ENCODE measurements at places on chromosomes 5 and 9. TPM values are rescaled to one million over a fixed set of nuclear protein-coding genes. Genes with fewer than 3 reads are reported as not detected.
A peak's percentile ranks its signal among the peaks of the same experiment; 100 is the strongest.

GRCh38 chr9:18235181-18235908 is 238.6 kb upstream of the ADAMTSL1 start:
- DNase-seq, result no peak

Gene ANKRD34B
- total RNA-seq, result 1.2 TPM

Gene ARSB
- total RNA-seq, result 16.7 TPM

Gene ASS1
- 9.4 TPM for total RNA-seq

Gene PTPDC1
- total RNA-seq, result 5.4 TPM

DNA sequence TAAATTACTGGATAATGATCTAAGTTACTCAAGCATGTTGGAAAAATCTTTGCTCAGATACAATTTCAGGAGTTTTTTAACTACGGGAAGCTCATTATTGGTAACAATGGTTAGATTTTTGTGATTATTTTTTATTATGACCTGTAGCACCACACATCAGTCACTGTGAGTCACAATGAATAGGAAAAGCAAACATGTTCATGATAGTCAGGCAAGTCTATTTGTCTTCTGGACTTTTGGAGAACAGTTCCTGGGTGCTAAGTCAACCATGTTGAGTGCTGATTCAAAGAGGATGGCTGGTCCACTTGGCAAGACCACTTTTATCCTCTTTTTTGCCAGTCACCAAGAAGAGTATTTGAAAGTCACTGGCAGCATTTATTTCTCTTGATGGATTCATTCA is 403.2 kb downstream of the KIF4B start:
- DNase-seq, result no peak

DNA sequence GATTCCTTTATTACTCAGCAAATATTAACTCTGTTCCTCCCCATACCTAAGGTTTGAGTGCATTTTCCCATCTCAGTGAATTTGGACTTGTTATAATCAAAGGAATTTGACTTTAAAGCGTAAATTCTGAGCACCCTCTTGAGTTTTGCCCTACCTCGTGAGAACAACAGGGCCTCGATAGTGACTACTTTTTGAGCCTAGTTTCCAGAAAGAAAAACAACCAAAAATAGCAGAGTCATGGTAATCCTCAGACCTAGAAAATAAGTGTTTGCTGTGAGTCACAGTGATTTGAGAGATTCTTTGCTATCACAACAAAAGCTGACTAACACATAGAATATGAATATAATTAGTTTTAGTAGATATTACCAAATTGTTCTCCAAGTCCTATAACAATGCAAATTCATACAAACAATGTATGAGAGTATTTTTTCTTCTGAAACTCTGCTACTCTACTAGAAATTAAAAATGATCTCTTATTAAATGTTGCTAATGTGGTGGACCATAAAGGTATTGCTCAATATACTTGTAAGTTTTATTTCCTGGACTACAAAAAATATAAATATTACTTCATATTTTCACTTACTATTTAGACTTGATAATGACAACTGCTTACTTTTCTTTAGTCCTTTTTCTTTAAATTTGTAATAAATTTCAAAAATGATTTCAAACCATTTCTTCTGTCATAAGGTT is 759.7 kb downstream of the BRINP1 start:
- peak; percentile 70 for DNase-seq

- no peak for DNase-seq
These were observed 6.1 kb downstream of the ANKS6 start for GRCh38 chr9:98790134-98790841.

Gene CFAP90
- not detected for total RNA-seq

DNA sequence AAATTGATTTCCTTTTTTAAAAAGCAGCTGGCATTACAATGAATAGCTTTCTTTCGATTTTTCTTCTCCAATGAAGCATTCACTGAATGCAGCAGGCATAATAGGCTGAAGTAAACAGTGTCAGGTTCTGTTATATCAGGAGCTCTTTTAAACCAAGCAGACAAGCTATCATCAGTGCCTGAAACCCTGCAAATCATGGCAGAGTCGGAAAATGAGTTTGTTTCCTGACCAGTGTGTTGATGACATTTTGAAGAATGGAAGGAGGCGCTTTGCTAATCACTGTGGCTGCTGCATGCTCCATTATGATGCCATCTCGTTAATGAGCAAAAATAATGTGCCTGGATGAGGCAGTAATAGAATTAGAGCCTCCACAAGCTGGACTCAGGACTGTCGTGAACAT is 284.5 kb downstream of the ZNF608 start:
- no peak for DNase-seq

Gene SLC6A19
- not detected for total RNA-seq

DNA sequence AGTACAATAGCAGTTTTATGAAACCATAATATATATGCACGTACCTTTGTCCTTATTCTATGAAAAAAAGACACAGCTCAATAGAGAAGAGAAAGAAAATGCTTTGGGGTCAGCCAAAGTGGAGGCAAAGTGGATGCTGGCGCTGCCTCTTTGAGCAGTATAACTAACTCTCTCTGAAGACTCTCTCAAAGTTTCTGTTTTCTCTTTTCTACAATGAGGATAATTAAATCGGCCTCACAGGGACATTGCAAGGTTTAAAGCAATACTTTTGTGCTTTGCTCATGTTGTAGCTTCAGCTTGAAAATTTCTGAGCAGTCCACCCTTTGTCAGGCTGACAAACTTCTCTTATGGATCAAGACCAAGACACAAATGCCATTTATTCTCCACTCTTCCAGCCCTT is 455.1 kb upstream of the MPDZ start:
- DNase-seq, result no peak

Gene MYMK
- not detected for total RNA-seq

DNA sequence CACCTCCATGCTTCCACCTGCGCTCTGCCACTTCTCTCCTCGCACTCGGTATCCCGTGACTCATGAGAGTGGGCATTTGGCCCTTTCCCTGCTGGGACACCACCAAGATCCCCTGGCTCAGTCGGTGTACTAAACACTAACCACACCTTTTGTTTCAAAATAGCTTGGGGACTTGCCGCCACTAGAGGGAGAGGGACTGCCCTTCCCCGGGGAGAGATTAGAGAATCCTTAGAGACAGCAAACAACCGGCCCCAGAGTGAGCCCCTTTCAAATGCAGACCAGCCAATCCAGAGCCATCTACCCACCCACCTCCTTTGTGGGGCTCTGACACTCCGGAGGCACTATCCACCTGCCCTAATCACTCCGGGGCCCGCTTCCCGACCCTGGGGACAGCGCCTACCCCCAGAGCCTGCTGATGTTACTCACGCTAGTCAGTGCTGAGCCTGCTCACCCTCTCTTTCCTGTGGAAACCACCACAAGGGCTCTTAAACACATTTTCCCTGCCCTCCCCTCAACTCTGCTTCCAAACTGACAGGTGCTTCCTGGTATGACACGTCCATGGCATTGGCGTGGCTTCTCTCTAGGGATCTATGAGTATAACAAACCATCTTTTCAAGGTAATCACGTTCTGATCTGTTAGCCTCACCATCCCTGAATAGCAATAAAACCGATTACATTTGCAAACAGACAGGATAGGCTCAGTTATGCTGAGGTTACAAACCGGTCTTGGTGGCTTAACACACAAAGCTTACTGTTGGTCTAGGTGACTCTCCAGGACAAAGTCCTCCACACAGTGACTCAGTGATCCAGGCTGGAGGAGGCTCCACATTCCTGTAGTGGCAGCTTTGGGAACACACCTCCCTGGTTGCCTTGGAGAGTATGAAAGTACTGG is 180.1 kb upstream of the MVB12B start:
- DNase-seq, result no peak

GRCh38 chr5:124932791-124933600 is 186.6 kb upstream of the ZNF608 start:
- peak; percentile 67 for DNase-seq

- DNase-seq, result no peak
These were observed 34.7 kb downstream of the GABRP start for GRCh38 chr5:170818232-170818631.

- DNase-seq, result no peak
These were observed 71.0 kb upstream of the MOCS2 start for GRCh38 chr5:53180538-53180937.

Gene OR5C1
- not detected for total RNA-seq

GRCh38 chr5:61302200-61302563 is 29.9 kb upstream of the ZSWIM6 start:
- no peak for DNase-seq

All from epithelial cell of proximal tubule (primary cell).